Posterior vena cava (tissue), 2 donors: ENCODE measurements at places on chromosomes 16 and 17. TPM values are rescaled to one million over a fixed set of nuclear protein-coding genes. Genes with fewer than 3 reads are reported as not detected.

Gene MEAK7
- total RNA-seq, result 14.0 TPM

Gene CYB5B
- 59.3 TPM for total RNA-seq

Gene C16orf96
- 0.09 TPM for total RNA-seq

Gene PYDC1
- total RNA-seq, result not detected

Gene SNX20
- total RNA-seq, result 2.7 TPM

Gene ANKRD40CL
- total RNA-seq, result not detected

Gene GUCY2D
- total RNA-seq, result not detected

Gene CBFB
- total RNA-seq, result 42.0 TPM

Gene CCDC40
- total RNA-seq, result 6.2 TPM

Gene MPV17L
- 7.0 TPM for total RNA-seq

Gene ZC3H18
- total RNA-seq, result 23.2 TPM

Gene LHX1
- total RNA-seq, result not detected

Gene ITGAD
- total RNA-seq, result 0.24 TPM

Gene MYL11
- not detected for total RNA-seq

Gene FOXN1
- not detected for total RNA-seq

Gene ABCA10
- total RNA-seq, result 17.2 TPM

Gene KRTAP9-4
- total RNA-seq, result not detected

Gene FLII
- total RNA-seq, result 275 TPM

Gene LPO
- not detected for total RNA-seq

Gene SLC35G6
- not detected for total RNA-seq

Gene SCNN1B
- total RNA-seq, result 4.5 TPM

Gene ZNF75A
- 21.3 TPM for total RNA-seq

Gene TK1
- 1.1 TPM for total RNA-seq

Gene GSDMA
- 0.19 TPM for total RNA-seq

Gene SKAP1
- 1.1 TPM for total RNA-seq

Gene PLA2G10
- not detected for total RNA-seq

Gene MYO15B
- total RNA-seq, result 76.5 TPM

Gene KCNG4
- total RNA-seq, result not detected

Gene SMIM36
- not detected for total RNA-seq

Gene SULT1A1
- 8.9 TPM for total RNA-seq
